ENCODE measurements at places on chromosomes 5 and 9.
A peak's percentile ranks its signal among the peaks of the same experiment; 100 is the strongest.

DNA sequence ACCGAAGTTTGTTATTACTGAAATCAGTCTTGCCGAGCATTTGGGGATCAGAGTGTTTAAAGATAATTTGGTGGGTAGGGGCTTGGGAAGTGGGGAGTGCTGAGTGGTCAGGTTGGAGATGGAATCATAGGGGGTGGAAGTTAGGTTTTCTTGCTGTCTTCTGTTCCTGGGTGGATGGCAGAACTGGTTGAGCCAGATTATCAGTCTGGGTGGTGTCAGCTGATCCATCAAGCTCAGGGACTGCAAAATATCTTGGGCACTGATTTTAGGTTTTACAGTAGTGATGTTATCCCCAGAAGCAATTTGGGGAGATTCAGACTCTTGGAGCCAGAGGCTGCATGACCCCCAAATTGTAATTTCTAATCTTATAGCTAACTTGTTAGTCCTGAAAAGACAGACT, 5.4 kb upstream of the ANKRD31 start:
- no peak for DNase-seq

DNA sequence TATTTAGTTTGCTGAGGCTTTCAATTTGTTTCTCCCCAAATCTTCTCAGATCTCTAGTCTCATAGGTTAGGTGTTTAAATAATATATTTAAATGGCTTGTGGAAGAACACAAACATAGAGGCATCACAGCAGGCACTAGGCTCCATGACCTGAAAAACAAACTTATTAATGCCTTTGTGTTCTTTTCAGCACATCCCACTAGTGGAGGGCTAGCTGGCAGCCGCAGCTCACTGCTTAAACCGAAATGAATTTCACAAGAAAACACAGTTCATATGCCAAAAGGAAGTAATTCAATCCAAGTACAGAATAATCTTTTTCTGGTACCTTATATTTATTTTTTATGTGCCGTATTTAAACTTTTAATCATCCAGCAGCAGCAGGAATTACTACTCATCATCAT, 382.5 kb downstream of the PLK2 start:
- DNase-seq = no peak

- DNase-seq = peak; percentile 93
Observed at GRCh38 chr5:107469485-107470294, 201.0 kb downstream of the EFNA5 start.

- DNase-seq = no peak
Observed at GRCh38 chr5:58122157-58122556, 337.7 kb downstream of the PLK2 start.

DNA sequence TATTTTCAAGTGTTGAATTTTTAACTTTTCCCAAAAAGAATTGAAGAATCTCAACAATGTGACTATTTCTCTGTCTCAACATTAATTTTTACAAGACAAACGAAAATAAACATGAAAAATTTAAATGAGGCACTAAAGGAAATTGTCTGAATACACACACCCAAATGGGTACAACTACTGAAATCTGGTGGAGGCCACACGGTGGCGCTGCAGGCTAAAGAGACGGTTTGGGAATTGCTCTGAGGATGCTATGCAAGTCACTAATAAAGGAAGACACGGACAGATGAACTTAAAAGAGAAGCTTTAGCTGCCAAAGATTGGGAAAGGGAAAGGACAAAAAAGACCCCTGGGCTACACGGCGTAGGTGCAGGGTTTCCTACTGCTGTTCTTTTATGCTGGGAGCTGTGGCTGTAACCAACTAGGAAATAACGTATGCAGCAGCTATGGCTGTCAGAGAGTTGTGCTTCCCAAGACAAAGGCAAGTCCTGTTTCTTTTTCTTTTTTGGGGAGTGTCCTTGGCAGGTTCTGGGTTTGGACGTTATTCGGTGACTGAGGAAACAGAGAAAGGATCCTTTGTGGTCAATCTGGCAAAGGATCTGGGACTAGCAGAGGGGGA, at the start of gene PCDHB10:
TSS of gene PCDHB10 (plus strand) at position 244 of the 616 bp plus-strand sequence. CDS start at position 444, 200 bp downstream.
- no peak for DNase-seq

GRCh38 chr5:16296946-16297345, 117.4 kb upstream of the MARCHF11 start:
- DNase-seq = no peak

GRCh38 chr5:151155775-151156506, 1.6 kb downstream of the ANXA6 start:
- DNase-seq = no peak

DNA sequence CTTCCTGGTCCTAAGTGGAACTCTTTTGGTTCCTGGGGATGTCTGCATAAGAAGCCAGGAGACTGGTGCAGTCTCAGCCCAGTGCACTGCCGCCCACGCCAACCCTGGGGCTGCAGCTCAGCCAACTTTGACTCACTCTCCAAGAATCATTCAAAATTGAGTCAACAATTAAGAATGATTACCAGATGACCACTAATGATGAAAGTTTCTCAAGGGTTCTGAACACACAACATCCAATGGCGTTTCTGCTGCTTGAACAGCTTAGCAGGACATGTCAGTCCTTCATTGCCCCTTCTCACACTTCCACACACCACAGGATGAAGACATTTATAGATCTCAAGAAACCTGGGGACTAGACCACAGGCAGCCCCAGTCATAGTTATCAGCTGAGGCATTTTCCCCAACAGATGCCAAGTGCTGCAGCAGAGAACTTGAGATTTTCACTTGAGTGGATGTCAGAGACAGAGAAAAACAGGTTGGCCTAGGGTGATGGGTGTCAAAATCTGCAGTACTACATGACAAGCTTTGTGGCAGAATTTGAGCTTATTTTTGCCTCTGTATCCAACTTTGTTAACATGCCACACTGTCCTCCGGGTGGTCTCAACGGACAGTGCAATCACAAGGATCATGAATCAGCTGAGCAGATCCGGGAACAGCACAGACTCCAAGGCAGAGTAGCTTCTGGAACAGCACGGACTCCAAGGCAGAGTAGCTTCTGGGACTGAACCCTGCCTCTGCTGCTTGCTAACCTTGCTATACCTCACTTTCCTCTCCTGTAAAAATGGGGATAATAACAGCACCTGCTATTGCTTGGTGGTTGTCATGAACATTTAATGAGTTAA, 356.1 kb downstream of the SPOCK1 start:
- peak; percentile 82 for DNase-seq

- DNase-seq = no peak
Observed at GRCh38 chr9:18319918-18320445, 154.0 kb upstream of the ADAMTSL1 start.

GRCh38 chr5:37015795-37016666, 139.5 kb downstream of the NIPBL start:
- no peak for DNase-seq

DNA sequence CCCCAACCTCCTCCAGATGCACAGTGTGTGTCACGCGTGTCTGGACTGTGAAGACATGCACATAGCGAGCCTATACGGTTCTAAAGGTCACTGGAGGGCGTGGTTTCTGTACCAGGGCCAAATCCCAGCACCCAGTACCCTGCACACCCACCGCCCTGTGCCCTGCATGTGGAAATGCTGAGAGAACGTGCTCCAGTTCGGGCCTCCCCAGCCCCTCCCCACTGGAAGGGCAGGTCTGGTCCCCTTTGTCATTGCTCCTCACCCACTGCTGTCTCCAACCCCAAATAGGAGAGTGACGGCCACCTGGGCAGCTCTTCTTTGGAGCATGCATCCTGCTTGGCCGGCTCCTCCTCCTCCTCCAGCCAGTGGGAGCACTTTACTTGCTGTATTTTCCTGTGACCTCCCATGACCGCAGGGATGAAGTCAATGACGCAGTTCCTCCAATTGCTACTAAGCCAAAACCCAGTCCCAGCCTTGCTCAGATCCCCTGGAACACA, 116.7 kb downstream of the WNK2 start:
- DNase-seq = no peak

- no peak for DNase-seq
Observed at GRCh38 chr9:134694714-134695113, 53.1 kb downstream of the COL5A1 start.

GRCh38 chr9:96080364-96080763, 204.9 kb downstream of the ERCC6L2 start:
- no peak for DNase-seq

- no peak for DNase-seq
Observed at GRCh38 chr5:154209591-154210081, 19.1 kb downstream of the GALNT10 start.

DNA sequence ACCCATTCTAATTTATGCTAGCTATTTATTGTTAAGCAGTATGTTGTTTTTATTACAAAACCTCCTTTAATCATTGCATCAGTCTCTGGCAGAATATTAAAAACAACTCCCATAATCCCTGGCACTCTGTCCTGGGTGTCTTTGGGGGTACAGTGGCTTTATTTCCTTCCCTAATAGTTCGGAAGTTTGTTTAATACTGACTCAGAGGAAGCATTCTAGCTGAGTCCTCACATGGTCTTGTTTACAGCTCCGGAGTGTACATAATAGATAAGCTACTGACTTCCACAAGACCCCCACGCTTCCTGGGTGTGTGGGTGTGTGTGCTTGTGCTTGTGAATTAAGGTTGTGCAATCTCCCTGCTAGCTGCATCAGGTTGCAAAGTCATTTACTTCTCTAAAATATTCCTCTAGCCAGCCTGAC, 149.8 kb upstream of the CDKN2B start:
- DNase-seq = peak; percentile 98

DNA sequence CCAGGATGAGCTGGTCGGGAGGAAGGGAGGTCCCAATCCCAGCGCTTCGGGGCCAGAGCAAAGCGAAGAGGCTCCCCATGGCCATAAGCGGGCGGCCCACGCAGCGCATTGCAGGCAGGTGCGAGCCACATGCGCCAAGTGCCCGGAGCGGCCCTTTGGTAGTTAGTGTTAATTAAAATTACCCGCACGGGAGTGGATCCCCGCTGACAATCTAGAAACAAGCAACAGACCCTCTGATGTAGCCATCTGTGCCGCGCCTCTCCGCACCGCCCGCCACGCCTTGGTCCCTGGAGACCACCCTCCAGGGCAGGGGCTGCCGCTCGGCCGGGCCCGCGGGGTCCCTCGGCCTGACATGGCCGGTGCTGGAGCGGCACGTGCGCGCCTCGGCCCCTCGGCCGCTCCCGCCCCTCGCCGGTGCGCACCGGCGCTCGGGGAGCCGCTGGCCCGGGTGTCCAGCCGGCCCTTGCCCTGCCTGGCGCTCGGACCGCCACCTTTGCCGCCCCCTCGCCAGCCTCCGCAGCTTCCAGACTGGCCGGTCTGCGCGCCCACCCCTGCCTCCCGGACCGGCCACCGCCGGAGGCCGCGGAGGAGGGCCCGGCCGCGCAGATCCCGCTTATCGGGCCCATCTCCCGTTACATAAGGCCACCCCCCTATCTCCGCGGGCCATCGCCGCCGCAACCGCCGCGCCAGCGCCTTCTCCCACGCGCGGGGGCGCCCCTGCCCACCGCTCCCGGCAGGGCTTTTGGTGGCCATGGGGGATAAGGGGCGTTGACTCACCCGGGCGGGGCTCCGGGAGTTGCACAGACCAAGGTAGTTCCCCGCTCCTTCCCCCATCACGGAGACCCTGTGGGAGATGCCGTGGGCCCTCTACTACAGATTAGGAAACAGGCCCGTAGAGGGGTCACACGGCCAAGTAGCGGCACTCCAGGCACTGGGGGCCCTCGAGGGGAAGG, 1.9 kb upstream of the IL13 start:
- no peak for DNase-seq

- no peak for DNase-seq
Observed at GRCh38 chr5:52810426-52810825, 22.7 kb downstream of the ITGA1 start.

GRCh38 chr5:140049205-140049604, 6.1 kb upstream of the NRG2 start:
- no peak for DNase-seq

GRCh38 chr9:23088932-23089364, 642.3 kb downstream of the DMRTA1 start:
- DNase-seq = no peak

GRCh38 chr5:5752844-5753243, 330.4 kb downstream of the ICE1 start:
- DNase-seq = no peak

GRCh38 chr5:180329606-180330269, 23.4 kb downstream of the GFPT2 start:
- no peak for DNase-seq

DNA sequence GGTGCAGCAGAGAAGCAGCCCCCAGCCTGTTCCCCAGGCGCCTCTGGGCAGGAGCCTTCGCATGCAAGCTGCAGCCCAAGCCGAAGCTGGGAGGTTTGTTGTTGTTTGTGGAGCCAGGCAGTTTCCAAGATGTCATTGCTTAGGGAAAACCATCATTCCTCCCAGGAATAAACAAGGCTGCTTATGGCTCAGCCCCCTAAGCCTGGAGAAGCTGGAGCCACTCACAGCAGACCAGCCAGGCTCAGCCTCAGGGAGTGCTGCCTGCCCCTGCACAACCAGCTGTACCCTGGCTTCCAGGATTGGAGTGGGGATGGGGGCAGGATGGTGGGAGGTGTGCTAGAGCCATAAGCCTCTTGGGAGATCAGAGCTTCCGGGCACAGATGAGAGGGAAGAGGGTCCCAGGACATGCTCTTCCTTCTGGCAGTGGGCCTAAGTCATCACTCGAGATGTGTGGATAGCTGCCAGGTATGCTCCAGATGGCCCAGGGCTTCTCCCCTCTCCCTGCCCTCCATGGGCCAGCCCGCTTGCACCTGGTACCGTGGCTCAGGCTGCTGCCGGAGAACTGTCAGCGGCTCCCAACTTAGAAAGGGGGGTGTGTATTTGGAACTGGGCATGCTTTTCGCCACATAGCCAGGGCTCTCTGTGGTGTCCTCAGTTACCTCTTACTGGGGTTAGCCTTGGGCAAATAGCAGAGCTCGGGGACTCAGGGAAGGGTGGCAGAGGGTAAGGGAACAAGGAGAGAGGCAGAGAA, 105.2 kb downstream of the RGS3 start:
- no peak for DNase-seq

GRCh38 chr5:80931411-80931810, 28.8 kb upstream of the RASGRF2 start:
- DNase-seq = no peak

DNA sequence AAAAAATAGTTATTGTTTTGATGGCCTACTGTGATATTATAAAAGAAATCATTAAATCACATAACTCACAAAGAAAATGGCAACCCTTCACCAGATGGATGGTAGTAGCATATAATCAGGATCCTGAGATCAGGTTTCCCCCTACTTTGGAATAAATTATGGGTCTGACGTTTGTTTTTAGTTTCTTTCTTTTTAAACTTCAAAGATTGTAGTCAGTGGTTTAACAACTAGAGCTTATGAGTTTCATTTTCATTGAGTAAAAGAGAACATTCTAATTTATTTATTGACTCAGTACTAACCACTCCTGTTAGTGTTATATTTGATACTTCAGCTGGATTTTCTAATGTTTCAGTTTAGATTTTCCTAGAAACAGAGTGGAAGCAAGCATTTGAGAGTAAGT, 218.0 kb upstream of the PCSK5 start:
- DNase-seq = no peak

GRCh38 chr5:118687100-118687499, 301.2 kb downstream of the DTWD2 start:
- DNase-seq = no peak

- no peak for DNase-seq
Observed at GRCh38 chr9:4301296-4301695, 1.4 kb upstream of the GLIS3 start.

Measured in non-pigmented ciliary epithelial cell (primary cell).